ENCODE measurements at places on chromosomes 12 and 14.

DNA sequence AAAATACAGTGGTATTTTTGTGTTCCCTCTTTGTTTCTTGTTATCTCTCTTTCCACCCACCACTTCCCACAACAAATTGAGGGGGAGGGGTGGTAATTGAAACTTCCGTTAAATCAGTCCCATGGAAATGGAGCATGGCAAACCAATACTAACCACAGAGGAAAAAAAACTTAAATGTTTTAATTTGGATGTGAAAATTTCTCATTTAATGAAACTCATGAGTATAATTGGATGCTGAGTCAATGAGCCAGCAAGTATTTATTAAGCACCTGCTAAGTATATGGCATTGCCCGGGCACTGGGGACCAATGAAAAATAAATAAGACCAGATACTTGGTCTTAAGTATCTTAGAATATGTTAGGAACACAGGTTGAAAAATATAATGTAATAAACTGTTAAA is 147.5 kb downstream of the KCNH5 start:
- DNase-seq, result no peak

- DNase-seq, result peak; percentile 34
Measured at GRCh38 chr14:21917699-21918436, 244.2 kb upstream of the OR4E1 start.

DNA sequence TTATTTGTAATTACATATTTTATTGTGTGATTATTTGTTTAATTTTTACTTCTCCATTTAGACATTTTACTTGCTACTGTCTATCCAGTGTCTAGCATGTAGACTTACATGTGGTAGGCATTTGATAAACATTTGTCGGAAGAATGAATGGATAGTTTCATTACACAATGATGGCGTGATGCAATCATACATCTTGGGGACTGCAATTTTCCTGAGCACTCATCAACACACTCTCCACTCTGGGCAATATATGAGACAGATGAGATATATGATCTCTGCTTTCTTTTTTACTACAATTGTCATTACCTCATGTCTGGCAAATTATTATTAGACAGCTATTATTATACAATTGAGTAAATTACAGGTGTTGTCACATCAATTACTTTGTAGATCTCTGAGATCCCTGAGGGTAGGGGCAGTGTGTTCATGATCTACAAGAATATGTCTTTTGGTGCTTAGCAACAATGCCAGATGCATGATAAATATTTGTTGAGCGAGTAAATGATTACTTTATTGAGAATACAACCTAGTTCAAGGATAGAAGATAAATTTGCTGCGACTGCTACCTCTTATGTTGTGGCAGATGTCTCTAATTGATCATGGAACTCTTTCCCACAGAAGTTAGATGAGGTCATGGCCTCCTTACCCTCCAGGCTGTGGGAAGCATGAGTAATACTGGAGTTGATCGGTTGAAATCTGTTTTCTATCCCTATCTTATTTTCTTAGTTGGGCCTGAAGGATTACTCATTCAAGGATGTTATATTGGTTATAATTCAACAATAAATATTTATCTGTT is 416.0 kb downstream of the LRIG3 start:
- peak; percentile 90 for DNase-seq

DNA sequence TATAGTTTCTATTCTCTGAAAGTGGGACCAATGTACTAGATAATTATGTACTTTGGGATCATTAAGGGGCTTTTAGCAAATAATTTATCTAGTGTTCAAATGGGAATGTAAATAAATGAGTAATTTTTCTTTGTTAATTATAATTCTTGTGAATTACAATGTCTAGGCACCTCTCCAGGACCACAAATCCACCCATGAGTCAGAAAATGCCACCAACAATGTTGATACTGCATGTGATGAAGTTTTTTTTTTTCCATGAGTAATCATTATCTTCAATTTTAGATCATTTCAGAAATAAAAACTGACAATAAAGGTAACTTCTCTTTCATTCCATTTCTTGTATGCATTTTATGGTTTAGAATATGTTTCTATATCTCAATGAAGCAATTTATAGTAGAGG is 470.3 kb downstream of the VRK1 start:
- no peak for DNase-seq

- DNase-seq, result no peak
Measured at GRCh38 chr12:28536088-28536487, 345.8 kb downstream of the CCDC91 start.

DNA sequence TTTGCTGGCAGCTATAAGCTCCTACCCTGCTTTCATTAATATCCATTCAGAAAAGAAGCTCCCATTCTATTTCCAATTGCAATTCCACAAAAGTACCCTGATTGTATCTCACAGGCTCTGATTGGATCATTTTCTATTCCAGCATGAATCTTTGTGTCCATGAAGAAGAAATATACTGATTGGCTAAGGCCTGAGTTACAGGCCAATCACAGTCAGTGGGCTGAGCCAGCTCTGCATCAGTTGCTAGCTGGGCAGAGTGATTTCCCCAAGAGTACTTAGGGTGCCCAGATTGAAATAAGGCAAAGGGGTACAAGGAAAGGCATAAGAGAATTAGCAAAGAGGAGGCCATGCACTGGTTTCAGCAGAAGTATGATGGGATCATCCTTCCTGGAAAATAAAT is 14.4 kb downstream of the ART4 start:
- DNase-seq, result no peak

DNA sequence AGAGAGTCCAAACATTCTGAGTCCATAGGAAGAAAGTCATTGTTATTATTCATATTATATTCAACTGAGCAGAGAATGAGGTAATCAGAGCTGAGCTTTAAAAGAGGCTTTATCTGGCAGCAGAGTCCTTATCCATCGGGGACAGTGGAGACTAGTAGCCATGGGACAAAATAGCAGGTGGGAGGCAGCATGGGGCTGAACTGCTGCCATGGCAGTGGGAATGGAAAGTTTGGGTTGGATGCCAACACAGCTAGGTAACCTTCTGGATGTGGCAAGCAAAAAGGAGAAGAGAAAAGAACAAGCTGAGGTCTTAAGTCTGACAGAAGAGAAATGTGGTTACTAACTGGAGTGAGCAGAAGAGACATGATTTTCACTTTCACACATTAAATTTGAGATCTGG is 71.0 kb upstream of the CDKN3 start:
- no peak for DNase-seq
